ENCODE measurements at places on chromosomes 1 and 21. TPM values are rescaled to one million over a fixed set of nuclear protein-coding genes. Genes with fewer than 3 reads are reported as not detected.

- DNase-seq, result peak; percentile 84
Measured at GRCh38 chr1:4655674-4656532, 1.5 kb downstream of the AJAP1 start.

GRCh38 chr1:162712317-162713029 lies 78.0 kb upstream of the HSD17B7 start:
- DNase-seq, result no peak

DNA sequence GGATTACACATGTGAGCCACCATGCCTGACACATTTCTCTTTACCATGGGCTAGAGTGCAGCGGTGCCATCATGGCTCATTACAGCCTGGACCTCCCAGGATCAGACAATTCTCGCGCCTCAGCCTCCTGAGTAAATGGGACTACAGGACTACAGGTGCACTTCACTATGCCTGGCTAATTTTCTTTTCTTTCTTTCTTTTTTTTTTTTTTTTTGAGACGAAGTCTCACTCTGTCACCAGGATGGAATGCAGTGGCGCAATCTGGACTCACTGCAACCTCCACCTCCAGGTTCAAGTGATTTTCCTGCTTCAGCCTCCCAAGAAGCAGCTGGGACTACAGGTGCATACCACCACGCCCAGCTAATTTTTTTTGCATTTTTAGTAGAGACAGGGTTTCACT lies 14.8 kb upstream of the KIF1B start:
- DNase-seq, result no peak

DNA sequence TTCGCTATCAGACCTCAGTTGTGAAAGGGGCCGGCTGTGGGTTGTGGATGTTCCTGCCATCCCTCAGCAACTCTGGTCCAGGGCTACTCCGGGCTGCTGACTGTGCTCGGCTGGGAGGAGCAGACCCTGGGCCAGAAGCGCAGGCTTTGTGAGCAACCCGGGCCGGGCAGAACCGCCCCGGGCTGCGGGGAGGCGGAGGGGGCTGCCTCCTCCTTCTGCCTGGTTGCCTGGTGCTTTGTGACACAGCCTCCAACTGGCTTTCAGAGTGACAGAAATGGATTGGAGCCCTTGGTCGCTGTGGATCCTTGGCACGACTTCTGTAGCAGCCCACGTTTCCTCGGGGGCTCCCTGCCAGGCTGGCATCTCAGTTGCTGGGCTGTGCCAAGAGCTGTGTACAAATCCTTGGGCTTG lies 10.0 kb downstream of the DRAXIN start:
- no peak for DNase-seq

ADGRL2 gene
- 121 TPM for total RNA-seq

S100B gene
- total RNA-seq, result 0.69 TPM

PLEKHM2 gene
- 47.9 TPM for total RNA-seq

DNA sequence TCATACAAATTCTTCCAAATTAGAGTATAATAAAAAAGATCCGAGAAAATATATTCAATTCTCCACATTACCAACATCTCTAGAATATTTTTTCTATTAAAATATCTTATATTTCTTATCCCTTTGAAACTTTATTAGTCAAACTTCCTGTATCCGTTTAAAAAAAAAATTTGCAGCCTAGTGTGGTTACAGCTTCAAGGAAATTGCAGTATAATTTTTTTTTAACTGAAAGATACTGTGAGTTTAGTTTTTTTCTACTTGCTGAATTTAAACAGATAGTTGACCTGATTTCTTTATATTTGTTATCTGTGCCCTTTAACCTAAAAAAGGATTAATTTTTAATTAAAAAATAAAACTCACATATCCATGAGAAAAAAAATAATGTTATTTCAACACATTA lies 1.5 kb downstream of the RGS18 start:
- no peak for DNase-seq

CACNA1S gene
- total RNA-seq, result not detected

GRCh38 chr1:44168520-44169098 lies 27.2 kb upstream of the KLF18 start:
- no peak for DNase-seq

GRCh38 chr1:29890201-29890959 lies 654.1 kb downstream of the PTPRU start:
- DNase-seq, result no peak

AKNAD1 gene
- total RNA-seq, result not detected

UBXN10 gene
- 0.44 TPM for total RNA-seq

GRCh38 chr1:78716186-78716585 lies 66.6 kb downstream of the IFI44 start:
- no peak for DNase-seq

- no peak for DNase-seq
Measured at GRCh38 chr1:33742663-33743062, 121.2 kb upstream of the HMGB4 start.

DNA sequence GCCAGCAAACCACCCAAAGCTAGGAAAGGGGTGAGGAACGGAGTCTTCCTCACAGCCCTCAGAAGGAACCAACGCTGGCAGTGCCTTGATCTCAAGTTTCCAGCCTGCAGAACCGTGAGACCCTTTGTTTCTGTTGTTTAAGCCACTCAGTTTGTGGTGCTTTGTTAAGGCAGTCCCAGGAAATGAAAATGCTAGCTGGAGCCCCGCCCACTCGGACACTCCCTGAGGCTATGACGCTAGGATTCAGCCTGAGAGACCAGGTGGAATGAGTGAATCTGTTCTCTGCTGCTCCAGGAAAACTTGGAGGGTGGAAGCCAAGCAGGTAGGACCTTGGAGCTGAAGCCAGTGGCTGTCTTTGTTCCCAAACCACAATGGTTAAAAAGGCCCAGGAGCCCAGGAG lies 196.5 kb upstream of the POU3F1 start:
- no peak for DNase-seq

OR2T12 gene
- total RNA-seq, result not detected

FHAD1 gene
- total RNA-seq, result 0.69 TPM

DNA sequence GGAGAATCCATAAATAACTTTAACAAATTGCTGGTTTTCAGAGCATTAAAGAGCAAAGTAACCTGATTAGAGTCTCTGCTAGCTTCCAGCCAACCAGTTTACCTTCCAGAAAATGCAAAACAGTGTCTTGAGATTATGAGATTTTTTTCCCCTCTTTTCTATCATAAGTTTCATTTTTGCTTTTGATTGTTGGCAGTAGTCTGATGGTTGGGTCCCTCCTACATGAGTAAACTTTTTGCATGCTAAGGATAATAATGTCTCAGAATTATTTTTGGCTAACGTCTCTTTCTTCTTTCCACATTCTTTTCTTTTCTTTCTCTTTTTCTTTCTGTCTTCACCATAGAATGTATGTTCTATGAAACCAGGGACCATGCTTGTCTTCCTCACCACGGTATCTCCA lies 6.3 kb upstream of the ADAMTS5 start:
- no peak for DNase-seq

- no peak for DNase-seq
Measured at GRCh38 chr1:148307583-148308185, 155.6 kb upstream of the NBPF11 start.

LGR6 gene
- total RNA-seq, result 1.1 TPM

JAK1 gene
- 22.5 TPM for total RNA-seq

DNA sequence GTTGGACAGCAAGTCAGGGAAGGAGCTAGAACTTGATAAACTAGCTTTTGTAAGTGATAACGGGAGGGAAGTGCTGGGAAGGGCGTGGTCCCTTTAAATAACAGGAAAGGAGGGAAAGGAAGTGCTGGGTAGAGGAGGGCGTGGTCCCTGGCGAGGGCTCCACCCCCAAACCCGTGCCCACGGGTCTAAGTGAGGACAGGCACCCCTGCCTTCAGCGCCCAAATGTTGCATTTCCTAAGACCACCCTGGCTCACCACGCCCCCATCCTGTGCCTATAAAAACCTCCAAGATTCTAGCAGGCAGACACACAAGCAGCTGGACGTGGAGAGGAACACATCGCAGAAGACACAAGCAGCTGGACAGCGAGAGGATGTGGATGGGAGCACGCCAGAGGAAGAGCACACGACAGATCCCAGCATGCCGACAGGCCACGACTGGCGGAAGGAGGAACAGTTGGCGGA lies 58.5 kb downstream of the PALMD start:
- no peak for DNase-seq

DNA sequence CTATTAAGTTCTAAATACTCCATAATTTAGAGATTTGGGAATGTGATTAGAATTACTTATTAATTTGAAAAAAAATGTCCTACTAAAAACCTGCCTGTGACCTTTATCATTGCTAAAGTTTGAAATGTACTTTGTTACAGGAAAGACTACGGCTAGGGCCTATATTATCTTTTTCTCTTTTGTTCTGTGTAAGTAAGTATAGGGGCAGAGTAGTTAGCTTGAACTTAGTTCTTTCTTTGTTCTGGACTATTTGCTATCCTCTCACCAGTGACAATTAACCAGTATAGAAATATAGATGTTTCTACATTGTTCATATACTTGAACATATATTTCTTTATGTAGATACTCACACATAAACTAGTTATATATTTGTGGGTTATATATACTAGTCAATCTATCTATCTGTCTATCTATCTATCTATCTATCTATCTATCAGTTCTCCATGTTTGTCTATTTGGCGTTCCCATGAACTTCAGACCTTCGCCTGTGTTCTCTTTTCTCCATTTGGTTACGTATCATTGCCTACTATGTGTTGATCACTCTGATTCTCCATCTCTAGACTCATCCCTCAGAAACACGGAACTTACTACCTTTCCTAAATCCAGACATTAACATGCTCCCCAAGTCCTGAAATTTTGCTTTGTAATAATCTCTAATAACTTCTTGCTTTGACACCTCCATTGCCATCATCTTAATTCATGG lies 3.3 kb downstream of the PTPRC start:
- DNase-seq, result no peak

CCDC17 gene
- 1.9 TPM for total RNA-seq

GRCh38 chr1:226555092-226555491 lies 6.5 kb downstream of the STUM start:
- DNase-seq, result no peak

CLCA4 gene
- total RNA-seq, result not detected

DNA sequence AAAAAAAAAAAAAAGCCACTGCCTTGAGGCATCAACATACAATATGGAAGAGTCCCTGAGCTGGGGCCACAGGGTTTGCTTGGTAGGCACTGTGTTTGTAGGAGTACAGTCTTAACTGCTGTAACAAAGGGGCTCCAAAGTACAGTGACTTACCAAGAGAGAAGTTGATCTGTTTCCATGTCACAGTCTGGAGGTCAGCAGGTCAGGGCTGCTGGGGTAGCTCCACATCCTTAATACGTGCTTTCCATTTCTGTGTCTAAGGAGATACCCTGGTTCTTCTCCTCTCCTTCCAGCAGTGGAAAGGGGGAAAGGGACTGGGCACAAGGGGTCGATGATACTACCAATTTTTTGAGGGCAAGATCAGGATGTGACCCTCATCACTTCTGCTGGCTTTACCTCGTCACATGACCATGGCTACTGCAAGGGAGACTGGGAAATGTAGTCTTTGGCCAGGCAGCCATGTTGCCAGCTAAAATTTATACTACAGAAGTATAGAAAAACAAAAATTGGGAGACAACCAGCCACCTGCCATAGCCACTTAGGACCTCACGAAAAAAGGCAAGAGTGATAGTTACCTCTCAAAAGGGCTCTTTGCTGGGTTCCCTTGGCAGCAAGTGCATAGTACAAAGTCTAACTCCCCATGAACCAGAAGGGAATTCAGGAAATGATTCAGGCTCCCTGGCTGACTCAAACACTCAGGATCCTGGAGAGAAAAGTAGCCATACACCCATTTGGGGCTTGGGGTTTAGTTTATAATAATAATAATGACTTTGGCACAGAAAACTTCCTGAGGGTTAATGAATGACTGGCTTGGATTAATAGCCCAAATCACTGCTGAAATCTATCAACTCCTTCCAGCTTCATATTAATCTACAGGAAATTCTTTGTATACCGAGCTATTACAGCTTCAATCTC lies 52.7 kb upstream of the ATP5PO start:
- peak; percentile 59 for DNase-seq

OSCP1 gene
- 1.4 TPM for total RNA-seq

- DNase-seq, result no peak
Measured at GRCh38 chr1:35633547-35633946, 7.8 kb downstream of the PSMB2 start.

GRCh38 chr1:111214074-111214801 lies 13.3 kb upstream of the CHI3L2 start:
- no peak for DNase-seq

DNA sequence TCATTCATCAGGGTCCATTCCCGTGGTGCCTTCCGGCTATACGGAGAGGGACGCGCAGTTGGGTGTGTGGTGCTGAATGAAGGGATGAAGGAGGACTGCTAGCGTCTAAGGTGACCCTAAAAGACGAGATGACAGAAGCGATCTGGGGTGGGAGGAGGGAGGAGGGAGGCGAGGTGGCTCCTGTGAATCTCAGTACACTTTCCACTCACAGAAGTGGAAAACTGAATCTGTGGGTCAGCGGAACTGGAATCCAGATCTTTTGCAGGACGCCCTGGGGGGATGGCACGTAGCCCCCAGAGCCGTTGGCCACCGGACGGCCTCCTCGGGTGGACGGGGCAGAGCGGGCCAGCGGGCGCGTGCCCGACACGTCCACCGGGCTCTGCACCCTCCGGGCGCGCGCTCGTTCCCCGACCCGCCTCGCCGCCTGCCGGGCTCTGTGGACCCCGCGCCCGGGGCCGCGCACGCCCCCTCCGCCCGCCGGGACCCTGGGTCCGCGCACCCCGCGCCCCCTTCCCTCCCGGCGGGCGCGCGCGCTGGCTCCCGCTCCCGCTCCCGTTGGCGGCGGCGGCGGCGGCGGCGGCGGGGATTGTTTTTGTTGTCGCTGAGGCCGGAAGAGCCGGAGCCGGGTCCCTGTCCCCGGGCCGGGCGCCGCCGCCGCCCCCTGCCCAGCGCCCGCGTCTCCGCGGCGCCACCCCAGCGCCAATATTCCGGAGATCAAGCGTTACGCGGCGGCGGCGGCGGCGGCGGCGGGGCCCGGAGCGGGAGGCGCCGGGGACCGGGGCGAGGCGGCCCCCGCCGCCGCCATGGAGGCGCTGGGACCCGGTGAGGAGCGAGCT lies at the start of gene AGO4:
Gene AGO4 (plus strand): TSS at position 403 of the 836 bp plus-strand sequence. CDS start 401 bp downstream, at position 804.
- no peak for DNase-seq

SLC26A9 gene
- total RNA-seq, result not detected

DNA sequence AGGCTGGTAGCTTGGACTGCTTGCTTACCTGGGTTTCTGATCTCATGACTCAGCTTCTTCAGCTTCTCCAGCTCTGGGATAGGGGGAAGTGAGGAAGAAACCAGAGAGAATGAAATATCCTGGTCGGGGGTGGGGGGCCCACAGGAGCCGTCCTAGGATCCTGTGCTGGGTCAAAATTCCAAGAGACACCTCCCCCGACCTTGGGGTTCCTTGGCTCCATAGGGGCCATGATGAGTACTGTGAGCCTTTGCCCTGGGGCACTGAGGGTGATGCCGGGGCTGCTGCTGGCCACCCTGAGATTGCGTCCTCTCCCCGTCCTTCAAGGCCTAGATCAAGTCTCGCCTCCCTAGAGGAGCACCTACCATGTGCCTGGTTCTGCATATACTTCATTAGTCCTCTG lies 40.0 kb downstream of the MYOM3 start:
- DNase-seq, result no peak

GRCh38 chr1:97202481-97203380 lies 481.1 kb downstream of the PTBP2 start:
- no peak for DNase-seq
